ENCODE measurements at places on chromosomes 12 and 14. TPM values are rescaled to one million over a fixed set of nuclear protein-coding genes. Genes with fewer than 3 reads are reported as not detected.

DNA sequence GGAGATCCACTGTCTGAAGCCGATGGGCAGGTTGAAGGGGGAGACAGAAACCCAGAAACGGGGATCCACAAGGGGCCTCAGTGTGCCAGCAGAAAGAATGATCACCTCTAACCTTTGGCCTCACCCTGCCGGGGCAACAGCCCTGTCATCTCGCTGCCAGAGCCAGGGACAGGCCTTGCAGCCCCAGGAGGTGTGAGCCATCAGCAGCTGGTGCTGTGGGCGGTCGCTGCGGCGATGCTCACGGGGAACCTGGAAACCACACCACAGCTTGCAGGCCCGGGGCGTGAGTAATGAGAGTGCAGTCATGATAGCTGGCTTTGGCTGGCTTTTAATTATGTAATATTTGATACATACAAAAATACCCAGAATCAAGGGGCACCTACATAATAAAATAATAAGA, 4.7 kb upstream of the TTC7B start:
- H3K27ac ChIP-seq = no peak overlapping the region
- no peaks in the 10 kb centered on the region for H3K27me3 ChIP-seq
- H3K36me3 ChIP-seq = no peaks in the 10 kb centered on the region
- no peak overlapping the region for H3K4me3 ChIP-seq
- peak; percentile 80 for DNase-seq

DNA sequence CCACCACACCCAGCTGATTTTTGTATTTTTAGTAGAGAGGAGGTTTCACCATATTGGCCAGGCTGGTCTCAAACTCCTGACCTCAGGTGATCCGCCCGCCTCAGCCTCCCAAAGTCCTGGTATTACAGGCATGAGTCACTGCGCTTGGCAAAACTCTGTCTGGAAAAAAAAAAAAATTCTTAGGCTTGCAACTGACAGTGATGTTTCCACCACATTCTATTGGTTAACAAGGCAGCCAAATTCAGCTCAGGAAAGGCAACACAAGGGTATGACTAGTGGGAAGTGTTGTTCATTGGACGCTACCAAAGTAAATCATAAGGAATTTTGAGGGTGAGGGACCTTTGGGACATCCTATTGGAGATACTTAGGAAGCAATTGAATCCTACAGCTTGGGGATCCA, 2.9 kb upstream of the SBNO1 start:
- H3K36me3 ChIP-seq = no peaks in the 10 kb centered on the region
- peaks cover 25% of the 10 kb centered on the region for H3K4me1 ChIP-seq
- H3K27me3 ChIP-seq = no peaks in the 10 kb centered on the region
- H3K4me3 ChIP-seq = no peak overlapping the region
- no peak for DNase-seq

DNA sequence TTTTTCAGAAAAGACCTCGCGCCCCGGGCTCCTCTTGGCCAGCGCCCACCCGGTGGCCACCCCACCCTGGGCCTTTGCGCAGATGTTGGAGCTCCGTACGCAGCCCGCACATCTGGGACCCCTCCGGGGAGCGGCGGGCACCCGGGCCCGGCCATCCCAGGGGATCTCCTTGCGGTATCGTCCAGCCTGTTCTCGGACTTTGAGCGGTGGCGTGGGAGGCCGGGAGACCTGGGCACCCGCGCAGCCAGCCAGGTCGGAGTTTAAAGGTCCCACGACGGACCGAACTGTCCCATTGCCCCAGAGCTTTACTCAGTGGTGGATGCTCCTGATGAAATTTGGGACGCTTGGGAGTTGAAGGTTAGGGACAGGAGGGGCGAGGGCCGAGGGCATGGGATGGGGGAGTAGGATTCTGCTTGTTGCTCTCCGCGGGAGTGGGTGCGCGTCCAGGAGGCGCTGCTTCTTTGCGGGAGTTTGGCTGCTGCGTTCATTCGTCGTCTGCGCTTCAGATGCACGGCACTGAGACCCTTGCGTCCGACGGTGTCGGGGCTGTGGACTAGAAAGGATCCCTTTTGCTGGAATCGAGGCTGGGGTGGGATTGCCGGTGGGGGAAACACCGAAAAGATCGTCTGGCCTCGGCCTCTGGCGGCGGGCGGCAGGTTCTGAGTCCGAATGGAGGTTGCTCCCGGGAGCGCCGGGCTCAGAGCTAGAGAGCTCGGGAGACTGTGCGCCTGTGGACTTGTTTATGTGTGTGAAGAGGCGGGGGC, 1.4 kb downstream of the NTF3 start:
- no peak for DNase-seq
- H3K27ac ChIP-seq = no peak overlapping the region
- peaks cover 43% of the 10 kb centered on the region for H3K27me3 ChIP-seq
- no peaks in the 10 kb centered on the region for H3K36me3 ChIP-seq
- H3K4me3 ChIP-seq = no peak overlapping the region

GRCh38 chr12:109114644-109115043, 1.7 kb upstream of the ACACB start:
- no peaks in the 10 kb centered on the region for H3K4me1 ChIP-seq
- no peak overlapping the region for H3K4me3 ChIP-seq
- no peaks in the 10 kb centered on the region for H3K27me3 ChIP-seq
- no peak overlapping the region for H3K27ac ChIP-seq
- peaks cover 3% of the 10 kb centered on the region for H3K36me3 ChIP-seq
- no peak for DNase-seq

- peaks cover 15% of the 10 kb centered on the region for H3K4me1 ChIP-seq
- peak; percentile 11 for DNase-seq
- H3K27ac ChIP-seq = peak overlapping the region; percentile 97
- peak overlapping the region; percentile 11 for H3K4me3 ChIP-seq
Measured at GRCh38 chr12:70645494-70646317, 8.5 kb upstream of the PTPRB start.

GRCh38 chr12:93563807-93564538, 8.5 kb upstream of the SOCS2 start:
- DNase-seq = no peak
- no peaks in the 10 kb centered on the region for H3K4me1 ChIP-seq
- H3K36me3 ChIP-seq = no peaks in the 10 kb centered on the region
- no peak overlapping the region for H3K27ac ChIP-seq

DNA sequence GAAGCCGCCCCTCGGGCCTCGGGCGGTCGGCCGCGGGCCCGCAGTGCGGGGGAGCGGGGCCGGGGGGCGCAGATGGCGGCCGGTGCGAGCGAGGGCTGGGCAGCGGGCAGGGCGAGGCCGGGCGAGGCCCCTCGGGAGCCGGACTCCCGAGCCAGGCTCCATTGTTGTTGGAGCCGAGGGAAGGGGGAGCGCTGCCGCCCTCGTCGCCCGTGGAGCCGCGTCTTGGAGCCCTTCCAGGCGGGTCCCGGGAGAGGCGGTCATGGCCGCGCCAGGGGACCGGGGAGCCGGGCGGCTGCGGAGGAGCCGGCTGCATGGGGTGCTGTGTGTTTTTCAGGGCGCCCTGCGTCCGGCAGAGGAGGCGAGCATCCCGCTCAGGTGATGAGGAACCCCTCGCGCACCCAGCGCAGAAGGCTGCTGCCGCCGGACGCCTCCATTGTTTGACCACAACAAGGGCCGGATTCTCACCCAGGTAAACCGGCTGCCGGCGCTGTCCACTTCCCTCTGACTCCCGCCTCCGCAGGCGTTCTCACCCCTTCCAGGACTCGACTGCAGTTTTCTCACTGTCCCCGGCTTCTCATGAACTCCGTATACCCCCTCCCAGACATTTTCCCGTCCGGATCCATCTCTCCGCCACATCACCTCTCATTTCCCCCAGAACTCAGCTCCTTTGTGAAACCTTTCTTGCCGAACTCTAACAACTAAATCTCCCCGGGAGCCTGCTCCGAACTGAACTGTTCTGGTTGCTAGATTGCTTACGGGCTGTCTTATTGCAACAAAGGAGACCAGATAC, 732 bp downstream of the ZNF664 start:
- H3K36me3 ChIP-seq = peaks cover 9% of the 10 kb centered on the region
- no peaks in the 10 kb centered on the region for H3K27me3 ChIP-seq
- peak; percentile 48 for DNase-seq

DNA sequence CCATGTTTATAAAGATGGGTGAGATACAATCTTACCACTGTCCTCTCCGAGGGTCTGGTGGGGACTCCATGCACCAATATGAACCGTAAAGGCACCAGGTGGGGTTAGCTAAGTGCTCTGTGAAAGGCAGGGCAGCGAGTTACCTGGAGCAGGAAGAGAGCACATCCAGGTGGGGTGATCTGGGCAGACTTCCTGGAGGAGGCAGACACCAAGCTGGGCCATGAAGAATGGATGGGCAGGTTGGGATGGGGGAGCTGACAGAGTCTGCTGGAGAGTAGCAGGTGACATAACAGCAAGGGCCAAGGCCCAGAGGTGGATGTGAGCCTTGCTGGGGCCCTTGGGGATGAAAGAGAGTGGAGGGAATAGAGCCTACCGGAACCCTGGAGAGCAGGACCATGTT, 45.9 kb downstream of the RIN3 start:
- H3K27ac ChIP-seq = no peak overlapping the region
- H3K4me1 ChIP-seq = peaks cover 33% of the 10 kb centered on the region
- DNase-seq = no peak
- H3K36me3 ChIP-seq = peaks cover 66% of the 10 kb centered on the region
- no peak overlapping the region for H3K4me3 ChIP-seq
- no peaks in the 10 kb centered on the region for H3K27me3 ChIP-seq

GRCh38 chr12:68242777-68243176, 10.6 kb downstream of the IL22 start:
- DNase-seq = no peak
- H3K27me3 ChIP-seq = no peaks in the 10 kb centered on the region
- H3K27ac ChIP-seq = no peak overlapping the region
- no peak overlapping the region for H3K4me3 ChIP-seq
- no peaks in the 10 kb centered on the region for H3K36me3 ChIP-seq

DNA sequence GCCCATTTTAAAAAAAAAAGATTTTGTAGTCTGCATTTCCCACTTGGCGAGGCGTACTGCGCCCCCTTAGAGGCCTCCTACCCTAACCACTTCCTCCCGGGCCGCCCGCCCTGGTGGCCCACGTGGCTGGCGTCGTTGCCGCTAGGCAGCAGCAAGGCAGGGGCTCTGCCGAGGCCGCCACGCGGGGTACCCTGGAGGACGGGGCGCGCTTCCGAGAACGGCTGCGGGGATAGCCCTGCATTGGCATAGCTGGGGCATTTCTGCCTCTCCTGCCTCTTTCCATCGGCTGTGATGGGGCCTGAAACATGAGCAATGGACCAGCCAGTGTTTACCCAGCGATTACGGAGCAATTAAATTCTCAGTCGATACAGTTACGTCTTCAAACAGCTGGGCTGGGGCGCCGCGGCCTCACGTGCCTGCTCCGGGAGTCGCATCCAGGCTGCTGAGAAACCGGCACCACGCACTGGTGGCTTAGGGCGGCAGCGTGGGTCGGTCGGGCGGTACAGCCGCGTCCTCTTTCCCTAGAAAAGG, 38.0 kb downstream of the IQSEC3 start:
- H3K4me3 ChIP-seq = no peak overlapping the region
- H3K27me3 ChIP-seq = no peaks in the 10 kb centered on the region

DNA sequence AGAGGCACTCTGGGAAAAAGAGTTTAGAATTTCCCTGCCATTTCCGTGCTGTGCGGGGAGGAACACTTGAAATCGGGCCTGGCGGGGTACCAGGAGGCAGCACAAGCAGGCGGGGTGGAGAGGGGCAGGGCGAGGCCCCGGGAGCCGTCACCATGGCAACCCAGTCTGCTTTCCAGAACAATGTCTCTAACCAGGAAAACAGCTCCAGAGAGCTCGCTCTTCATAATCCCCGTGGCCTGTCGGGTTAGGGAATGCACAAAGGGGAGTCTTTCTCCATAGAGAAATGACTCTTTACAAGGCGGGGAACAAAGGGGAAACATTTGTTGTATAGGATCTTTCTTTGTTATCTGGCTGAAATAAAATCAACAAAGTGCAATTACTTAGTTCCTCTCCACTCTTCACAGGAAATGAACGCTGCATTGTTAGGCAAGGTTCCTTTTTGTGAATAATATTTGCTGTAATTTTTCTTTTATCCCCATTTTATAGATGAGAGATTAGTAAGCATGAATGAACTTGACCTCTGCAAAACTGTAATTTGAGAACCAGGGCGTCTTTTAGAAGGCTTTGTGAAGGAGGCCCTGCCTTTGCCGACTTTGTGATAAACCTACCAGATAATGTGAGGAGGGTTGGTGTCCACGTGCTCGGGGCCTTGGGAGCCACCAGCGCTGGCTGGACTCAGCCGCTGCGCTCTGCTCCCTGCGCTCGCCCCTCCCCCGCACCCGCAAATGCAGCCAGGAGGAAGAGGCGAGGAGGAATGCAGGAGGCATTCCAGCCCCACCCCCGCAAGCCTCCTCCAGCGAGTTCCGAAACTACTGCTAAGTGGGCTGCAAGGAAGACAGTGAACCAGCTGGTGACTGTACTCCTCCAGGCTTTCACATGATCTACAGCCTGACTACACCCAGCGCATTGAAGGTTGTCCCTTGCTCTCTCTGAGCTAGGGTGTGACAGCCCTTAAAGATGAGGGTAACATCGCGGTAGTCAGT, 105.2 kb upstream of the ATF7IP start:
- peak; percentile 13 for DNase-seq
- no peak overlapping the region for H3K4me3 ChIP-seq
- peaks cover 36% of the 10 kb centered on the region for H3K4me1 ChIP-seq

GRCh38 chr14:68941820-68942219, 37.3 kb downstream of the ACTN1 start:
- no peak overlapping the region for H3K4me3 ChIP-seq
- peaks cover 11% of the 10 kb centered on the region for H3K4me1 ChIP-seq
- H3K36me3 ChIP-seq = no peaks in the 10 kb centered on the region

- H3K27ac ChIP-seq = no peak overlapping the region
- no peaks in the 10 kb centered on the region for H3K27me3 ChIP-seq
- no peaks in the 10 kb centered on the region for H3K4me1 ChIP-seq
- H3K36me3 ChIP-seq = no peaks in the 10 kb centered on the region
Measured at GRCh38 chr12:90456248-90456647, 498.7 kb downstream of the CCER1 start.

GRCh38 chr12:93571925-93572711, at the start of gene SOCS2:
Gene SOCS2, plus strand, starts transcription at chr12:93572675. Its CDS starts 223 bp downstream, at chr12:93572898.
- H3K4me3 ChIP-seq = peak within 1 kb of the TSS; percentile 95
- peak within 1 kb of the TSS; percentile 63 for H3K27ac ChIP-seq
- DNase-seq = peak; percentile 37
- peaks cover 11% of the 10 kb centered on the region for H3K36me3 ChIP-seq
- H3K4me1 ChIP-seq = peaks cover 26% of the 10 kb centered on the region
- H3K27me3 ChIP-seq = peaks cover 5% of the 10 kb centered on the region

GRCh38 chr12:129200576-129200975, 347.3 kb downstream of the GLT1D1 start:
- H3K4me1 ChIP-seq = no peaks in the 10 kb centered on the region
- DNase-seq = no peak
- no peak overlapping the region for H3K27ac ChIP-seq
- no peaks in the 10 kb centered on the region for H3K27me3 ChIP-seq
- H3K4me3 ChIP-seq = no peak overlapping the region

- no peaks in the 10 kb centered on the region for H3K36me3 ChIP-seq
- no peak overlapping the region for H3K4me3 ChIP-seq
- no peaks in the 10 kb centered on the region for H3K27me3 ChIP-seq
- H3K4me1 ChIP-seq = no peaks in the 10 kb centered on the region
- H3K27ac ChIP-seq = no peak overlapping the region
- DNase-seq = no peak
Measured at GRCh38 chr12:42135259-42135814, 9.3 kb downstream of the GXYLT1 start.

GRCh38 chr12:9319044-9319841, 111.0 kb upstream of the PZP start:
- H3K4me3 ChIP-seq = no peak overlapping the region
- H3K27me3 ChIP-seq = no peaks in the 10 kb centered on the region
- H3K27ac ChIP-seq = no peak overlapping the region
- H3K36me3 ChIP-seq = no peaks in the 10 kb centered on the region
- peaks cover 3% of the 10 kb centered on the region for H3K4me1 ChIP-seq

The MYH7 gene
- total RNA-seq = not detected

The HAL gene
- total RNA-seq = 1.2 TPM

The SLC6A15 gene
- not detected for total RNA-seq

The IPO4 gene
- 51.9 TPM for total RNA-seq

The AKAP3 gene
- 0.58 TPM for total RNA-seq

The SLC5A8 gene
- not detected for total RNA-seq

The PSMD9 gene
- total RNA-seq = 47.6 TPM

The SIX6 gene
- total RNA-seq = not detected
